ENCODE measurements at places on chromosomes 4 and X.

DNA sequence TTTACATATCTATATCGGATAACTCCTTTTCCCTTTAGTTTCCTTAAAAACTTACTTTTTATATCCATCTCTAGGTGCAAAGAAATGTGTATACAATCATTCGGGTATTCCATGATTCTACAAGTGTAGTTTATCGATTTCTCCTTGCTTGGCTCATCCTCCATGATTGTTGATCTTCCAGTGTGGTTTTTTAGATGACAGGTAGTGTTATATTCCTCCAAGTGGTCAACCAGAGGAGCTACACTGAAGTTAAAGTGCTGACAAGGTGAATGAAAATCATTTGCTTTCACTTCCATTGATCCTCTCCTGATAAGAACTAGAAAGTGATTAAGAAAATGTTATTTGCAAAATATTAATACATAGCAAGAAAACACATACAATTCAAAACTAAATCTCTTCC lies 38.5 kb downstream of the TMEM156 start:
- no peak for DNase-seq

DNA sequence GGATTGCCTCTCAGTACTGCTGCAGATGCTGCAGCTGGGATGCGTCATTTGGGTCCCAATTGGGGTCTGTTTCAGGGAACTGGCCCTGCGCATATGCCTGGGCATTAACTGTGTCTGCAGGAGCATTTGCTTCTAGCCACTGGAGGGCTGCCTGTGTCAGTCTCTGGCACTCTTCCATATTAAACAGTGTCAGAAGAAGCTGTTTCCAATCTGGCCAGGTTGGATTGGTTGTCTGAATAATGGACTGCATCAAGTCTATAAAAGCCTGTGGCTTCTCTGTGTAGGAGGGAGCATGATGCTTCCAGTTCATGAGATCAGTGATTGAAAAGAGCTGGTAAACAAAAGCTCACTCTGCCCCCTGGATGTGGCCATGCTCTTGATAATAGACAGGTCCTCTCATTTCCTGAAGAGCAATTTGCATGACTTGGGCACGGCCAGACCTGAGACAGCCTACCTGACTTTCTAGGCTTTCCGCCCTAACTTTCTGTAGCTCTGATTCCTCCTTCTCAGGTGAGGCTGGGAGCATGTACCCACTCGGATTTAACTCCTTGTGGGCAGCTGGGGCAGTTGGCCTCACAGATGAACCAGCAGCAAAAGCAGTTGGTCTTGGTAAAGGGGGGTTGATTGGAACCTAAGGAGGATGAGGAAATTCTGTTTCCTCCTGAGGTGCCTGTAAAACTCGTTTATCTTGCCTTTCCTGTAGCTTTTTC lies 29.2 kb downstream of the SULT1E1 start:
- DNase-seq: peak; percentile 9

DNA sequence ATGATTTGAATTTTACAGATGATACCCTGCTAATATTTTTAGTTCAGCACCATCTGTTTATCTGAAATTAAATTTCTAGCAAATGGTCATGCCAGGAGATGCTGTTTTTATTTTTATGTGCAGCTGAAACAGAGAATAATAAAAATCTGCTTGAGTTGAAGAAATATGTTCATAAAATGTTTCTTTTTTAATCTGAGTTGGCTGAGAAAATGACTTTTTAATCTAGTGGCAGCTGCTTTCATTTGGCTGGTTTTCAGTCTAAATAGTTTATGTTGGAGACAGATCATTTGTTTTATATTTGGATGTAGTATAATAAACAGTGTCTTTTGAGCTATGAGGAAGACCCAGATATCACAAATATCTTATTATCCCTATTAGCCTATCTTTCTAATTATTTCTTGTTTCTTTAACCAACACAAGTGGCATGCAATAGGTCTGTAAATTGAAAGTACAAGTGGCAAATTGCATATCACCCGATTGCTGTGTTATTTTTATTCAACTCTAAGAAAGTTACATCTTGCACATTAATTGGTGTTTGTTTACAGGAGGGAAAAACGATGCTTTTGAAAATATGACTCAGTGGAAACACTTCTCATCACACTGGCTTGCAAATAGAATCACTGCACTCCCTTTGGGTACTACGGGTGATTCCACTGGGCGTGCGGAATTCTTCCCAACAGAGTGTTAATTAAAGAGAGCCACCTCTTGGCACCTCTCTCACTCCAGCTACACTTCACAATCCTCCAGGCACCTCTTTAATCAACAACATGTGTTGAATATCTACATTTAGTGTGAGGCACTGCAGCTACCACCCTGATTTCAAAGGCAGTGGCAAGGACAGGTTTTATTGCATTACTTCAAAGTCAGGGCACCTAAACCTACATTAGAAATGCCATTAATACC lies 51.7 kb upstream of the AP1S2 start:
- no peak for DNase-seq

- DNase-seq: no peak
These were observed 64.4 kb downstream of the EIF4E start for GRCh38 chr4:98864560-98864959.

GRCh38 chrX:131330735-131331134 lies 41.6 kb upstream of the IGSF1 start:
- no peak for DNase-seq

Data from epithelial cell of proximal tubule (primary cell).